AG08395 (cell line): ENCODE measurements at places on chromosomes 5 and 9.

- DNase-seq: no peak
Measured at GRCh38 chr9:38084556-38084880, 15.5 kb upstream of the SHB start.

DNA sequence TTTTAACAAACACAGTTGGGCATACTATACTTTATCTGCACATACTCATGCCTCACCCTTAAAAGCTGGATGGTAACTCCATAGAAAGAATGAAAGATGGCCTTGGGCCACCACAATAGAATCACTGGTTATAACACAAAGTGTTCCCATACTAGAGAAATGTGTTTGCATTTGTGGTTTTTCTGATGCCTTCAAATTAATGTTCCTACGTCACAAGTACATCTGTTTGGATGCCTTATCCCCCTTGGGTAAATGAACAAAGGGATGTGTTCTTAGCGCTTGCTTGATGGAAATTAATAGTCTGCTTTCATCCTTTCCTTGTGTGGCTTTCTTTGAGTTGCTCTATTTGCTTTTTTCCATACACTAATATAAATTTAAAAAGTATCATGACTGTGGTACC, 291.1 kb upstream of the PDE4D start:
- no peak for DNase-seq

DNA sequence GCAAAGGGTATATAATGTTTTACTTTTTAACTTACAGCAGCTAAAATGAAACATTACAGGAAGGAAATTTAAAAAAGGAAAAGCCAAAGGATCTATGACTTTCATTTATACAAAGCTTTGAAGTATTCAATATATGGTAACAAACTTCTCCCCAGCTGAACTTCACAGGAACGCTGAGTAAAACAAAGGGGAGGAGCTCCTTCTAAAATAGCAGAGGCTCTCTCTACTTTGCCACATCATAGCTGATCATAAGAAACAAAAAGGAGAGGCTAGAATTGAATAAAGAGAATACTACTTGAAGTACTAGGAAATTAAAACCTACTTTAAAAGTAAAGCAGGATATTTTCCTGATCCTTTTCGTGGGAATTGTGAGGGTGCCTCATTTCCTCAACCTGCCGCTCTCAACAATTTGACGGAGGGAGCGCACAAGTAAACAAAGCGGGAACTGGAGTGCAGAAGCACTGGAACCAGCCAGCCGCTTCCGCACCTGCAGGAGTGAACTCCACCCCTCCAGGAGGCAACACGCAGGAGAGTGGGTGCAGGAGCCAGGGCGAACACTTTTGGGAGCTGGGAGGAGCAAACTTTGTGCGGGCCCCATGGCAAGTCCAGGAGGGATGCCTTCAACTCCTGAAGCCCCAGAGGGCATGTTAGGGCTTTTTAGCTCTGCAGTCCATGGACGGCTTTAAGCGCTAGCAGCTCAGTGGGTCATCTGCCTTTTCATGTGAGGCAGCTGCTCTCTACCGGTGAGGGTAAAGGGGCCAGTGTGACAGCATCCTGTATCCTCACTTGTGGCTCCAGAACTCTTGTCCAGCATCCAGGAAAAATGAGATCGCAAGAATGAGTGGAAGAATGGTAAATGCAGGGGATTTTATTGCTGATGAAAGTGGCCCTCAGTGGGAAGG, 757.4 kb downstream of the PTPRD start:
- no peak for DNase-seq

DNA sequence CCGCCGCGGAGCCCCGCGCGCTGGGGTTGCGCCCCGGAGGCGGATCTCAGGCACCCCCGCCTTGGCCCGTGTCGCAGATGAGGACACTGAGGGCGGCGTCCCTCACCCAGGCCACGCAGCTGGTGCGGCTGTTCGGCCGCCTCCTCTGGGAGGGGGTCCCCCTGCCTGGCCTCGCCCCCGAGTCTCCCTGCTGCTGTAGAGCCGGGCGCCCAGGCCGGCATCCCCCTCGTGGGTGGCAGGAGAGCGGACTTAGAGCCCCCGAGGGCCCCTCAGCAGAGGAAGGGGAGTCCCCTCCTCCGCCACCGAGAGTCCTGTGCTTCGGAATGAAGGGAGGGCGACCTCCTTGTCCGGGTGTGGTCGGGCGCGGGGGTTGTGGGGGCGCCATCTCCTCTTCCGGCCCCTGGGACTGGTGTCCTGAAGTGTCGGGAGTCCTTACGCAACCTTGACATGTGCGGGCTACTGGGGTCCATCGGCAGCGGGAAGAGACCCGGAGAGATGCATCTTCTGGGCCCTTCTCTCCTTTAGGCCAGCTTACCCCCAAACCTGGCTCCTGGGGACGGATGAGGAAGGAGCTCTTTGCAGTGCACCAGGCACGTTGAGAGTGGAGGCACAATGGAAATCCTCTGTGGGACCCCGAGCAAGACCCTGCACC, 11.7 kb upstream of the EXOSC2 start:
- no peak for DNase-seq

DNA sequence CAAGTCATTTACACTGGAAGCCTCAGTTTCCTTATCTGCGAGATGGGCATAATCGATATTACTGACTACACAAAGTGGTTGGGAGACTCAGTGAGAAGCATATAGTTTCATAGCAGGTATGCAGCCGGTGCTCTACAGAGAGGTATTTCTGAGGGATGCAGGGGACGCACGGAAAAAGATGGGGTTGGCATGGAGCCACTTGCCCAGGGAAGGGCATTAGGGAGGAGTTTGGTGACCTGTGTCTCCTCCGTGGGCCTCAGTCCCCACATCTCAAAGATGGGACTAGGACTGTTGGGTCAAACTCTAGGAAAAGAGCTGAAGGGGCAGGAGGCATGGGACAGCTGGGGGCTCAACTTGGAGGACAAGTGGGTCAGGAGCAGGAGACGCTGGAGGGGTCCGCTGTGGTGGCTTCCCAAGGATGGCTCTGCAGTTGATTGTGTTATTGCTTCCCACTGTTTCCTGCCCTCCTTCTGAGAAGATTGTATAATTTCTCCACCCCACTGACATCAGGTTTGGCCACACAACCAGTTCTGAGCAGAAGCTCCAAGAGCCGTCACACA, 158.6 kb upstream of the ALDH1B1 start:
- no peak for DNase-seq
